ENCODE measurements at places on chromosomes 5 and 9.

- no peak for DNase-seq
Measured at GRCh38 chr9:131554843-131555351, 9.6 kb downstream of the PRRT1B start.

- no peak for DNase-seq
Measured at GRCh38 chr5:130720355-130720754, 444.7 kb downstream of the HINT1 start.

DNA sequence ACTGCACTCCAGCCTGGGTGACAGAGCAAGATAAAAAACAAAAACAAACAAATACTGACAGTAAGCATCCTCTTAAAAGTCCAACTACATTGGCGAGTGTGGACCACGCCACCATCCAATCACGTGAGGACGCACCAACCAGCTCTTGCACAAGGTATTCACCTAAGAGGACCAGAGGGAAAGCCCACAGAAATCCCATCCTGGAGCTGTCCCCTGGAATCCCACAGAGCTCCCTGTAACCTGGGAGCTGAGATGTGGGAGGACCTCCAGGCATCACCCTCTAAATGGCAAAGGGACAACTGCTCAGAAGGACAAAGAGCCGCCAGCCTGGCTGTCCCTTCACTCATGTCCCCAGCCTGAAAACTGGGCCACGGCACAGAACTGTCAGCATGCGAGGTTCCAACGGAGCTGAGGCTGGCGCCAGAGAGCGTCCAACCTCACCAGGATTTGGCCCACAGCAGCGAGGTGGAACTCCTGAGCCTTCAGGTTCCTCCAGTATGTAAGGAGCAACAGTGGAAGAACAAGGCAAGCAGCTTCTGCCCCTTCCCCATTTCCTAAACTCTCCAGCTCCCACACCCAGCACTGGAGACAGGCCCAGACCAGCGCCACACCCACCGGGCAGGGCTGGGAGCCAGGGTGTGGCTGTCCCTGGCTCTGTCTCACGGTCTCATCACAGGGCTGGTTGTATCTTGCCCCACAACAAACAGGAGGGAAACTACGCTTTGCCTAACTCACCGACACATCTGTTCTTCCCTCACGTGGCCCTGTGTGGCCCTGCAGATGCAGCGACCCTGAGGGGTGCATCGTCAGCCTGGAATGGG is 15.2 kb downstream of the IPPK start:
- no peak for DNase-seq

GRCh38 chr9:4836676-4837075 is 43.9 kb downstream of the RCL1 start:
- DNase-seq, result no peak

- no peak for DNase-seq
Measured at GRCh38 chr5:170662966-170663365, 120.6 kb upstream of the GABRP start.

DNA sequence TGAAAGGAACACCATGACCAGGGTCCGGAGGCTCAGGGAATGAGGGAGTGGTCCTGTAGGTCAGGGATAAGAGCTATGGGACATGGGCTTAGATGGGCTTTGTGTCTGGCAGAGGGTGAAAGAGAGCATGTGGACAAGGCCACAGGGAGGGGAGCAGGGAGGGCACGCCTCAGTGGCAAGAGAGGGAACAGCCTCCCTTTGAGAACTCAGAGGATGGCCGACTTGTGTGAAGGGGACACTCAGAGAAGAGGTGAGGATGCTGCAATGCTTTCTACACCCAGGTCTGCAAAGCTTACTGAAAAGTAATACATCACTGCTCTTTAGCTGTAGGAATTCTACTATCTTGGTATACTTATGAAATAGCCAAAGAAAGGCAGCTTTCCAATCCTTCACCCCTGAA is 23.5 kb downstream of the MED10 start:
- DNase-seq, result no peak

DNA sequence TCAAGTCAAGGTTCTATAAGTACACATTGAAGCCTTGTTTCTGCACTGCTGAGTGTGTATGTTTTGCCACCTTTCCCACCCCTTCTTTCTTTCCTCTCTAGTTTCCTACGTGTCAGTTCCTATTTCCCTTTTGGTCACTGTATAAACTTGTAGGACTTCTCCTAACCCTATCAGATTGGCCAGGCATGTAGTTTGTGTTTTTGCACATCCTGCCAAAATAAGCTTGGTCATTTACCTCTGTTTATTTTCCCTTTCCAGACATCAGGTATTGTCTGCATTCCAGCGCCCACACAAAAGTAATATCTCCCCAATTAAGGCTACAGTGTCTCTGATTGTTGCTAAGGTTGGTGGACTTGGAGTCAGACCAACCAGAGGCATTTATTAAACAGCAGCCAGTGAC is 252.9 kb upstream of the MPDZ start:
- DNase-seq, result no peak

- DNase-seq, result peak; percentile 69
Measured at GRCh38 chr5:150286820-150287219, 2.8 kb downstream of the CAMK2A start.

DNA sequence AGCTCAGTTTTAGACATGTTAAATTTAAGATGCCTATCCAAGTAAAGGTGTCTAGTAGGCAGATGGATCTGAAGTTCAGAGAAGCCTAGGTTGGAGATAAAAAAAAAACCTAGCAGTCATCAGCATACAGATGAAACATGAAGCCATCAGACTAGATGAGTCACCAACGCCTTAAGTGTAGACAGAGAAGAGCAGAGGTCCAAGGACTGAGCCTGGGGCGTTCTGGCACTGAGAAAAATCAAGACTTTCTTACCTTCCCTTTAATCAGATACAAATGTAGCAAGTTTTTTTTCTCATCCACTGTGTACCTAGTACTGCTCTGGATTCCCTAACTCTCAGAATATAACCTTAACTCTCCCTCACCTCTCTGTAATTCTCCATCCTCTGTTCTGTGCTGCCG is 97.3 kb downstream of the SIL1 start:
- DNase-seq, result no peak

DNA sequence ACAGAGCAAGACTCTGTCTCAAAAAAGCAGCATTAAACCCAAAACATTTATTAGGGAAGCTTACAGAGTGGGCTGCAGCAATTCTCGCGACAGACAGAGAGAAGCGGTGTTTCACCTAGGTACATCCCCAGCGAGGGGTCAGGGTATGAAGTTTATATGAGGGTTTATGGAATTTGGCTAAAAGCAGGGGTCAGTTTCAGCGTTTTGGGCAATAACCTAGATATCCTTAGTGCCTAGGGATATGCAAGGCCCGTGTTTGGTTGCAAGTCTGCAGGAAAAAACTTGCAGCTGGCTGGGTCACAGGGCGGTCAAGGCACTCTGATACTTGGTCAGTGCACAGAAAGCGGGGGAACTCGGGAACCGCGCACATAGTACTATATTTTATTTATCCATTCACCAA is 649 bp upstream of the GLE1 start:
- DNase-seq, result no peak

Data from ecto neural progenitor cell (in vitro differentiated cells).